Renal cortex interstitium (tissue), 15 donors: ENCODE measurements at places on chromosomes 2 and 18.

- DNase-seq: no peak
These were observed 38.6 kb upstream of the IHH start for GRCh38 chr2:219099329-219099728.

DNA sequence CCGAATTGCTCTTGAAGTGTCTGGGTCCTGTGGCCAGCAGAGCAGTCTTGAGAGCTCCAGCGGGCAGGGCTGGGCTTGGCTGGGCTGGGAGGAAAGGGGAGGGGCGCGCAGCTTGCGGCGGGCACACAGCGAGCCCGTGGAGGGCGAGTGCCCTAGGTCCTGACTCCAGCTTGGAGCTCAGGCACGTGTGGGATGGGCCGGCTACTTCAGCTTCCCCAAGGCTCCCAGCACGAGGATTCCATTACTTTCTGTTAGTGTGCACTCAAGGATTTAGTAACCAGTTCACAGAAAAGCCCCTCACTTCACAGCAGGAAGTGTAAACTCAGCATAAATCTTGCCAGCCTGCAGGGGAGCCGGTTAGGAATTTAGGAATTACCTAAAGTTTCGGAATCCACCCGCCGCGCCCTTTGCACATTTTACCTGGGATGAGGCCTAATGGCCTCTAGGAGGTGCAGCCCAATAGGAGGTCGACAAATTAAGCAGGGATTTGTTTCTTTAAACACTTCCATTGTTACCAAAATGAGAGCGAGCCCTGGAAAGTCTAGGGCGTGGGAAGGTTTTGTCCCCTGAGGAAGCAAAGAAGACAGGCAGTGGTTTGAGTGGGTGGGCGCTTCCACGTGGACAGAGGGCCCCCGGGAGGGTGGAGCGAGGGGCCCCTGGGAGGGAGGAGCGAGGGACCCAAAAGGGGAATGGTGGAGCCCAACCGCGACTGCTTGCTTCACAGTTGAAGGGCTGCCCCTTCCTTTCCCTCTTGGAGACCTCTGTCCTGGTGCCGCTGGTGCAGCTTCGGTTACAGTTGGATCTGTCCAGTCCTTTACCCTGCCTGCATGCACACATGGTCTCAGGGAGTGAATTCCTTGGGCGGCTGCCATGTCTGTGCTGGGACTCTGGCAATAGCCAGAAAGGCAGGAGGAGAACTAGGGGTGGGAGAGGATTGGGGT lies 93.3 kb downstream of the CTAGE1 start:
- no peak for DNase-seq

- DNase-seq: no peak
These were observed 447.3 kb downstream of the TMX3 start for GRCh38 chr18:68267583-68267982.

DNA sequence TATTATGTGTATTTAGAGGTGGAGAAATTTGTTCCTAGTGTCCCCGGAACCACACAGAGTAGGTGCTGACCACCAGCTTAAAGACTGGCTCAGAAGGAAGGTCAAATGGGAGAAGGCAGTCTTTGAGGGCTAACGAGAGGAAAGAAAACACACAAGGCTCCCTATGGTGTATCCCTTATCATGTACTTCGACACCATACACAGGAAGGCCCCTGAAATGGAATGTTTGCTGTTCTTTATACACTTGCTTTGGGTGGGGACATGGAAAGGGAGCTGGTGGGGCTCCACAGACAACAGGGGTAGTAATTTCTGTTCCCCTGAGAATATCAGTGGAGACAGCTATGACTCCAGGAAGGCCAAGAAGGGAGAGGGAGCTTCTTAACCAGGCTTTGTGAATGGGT lies 6.0 kb downstream of the EPAS1 start:
- no peak for DNase-seq

GRCh38 chr18:10290638-10291235 lies 163.7 kb upstream of the APCDD1 start:
- DNase-seq: no peak

DNA sequence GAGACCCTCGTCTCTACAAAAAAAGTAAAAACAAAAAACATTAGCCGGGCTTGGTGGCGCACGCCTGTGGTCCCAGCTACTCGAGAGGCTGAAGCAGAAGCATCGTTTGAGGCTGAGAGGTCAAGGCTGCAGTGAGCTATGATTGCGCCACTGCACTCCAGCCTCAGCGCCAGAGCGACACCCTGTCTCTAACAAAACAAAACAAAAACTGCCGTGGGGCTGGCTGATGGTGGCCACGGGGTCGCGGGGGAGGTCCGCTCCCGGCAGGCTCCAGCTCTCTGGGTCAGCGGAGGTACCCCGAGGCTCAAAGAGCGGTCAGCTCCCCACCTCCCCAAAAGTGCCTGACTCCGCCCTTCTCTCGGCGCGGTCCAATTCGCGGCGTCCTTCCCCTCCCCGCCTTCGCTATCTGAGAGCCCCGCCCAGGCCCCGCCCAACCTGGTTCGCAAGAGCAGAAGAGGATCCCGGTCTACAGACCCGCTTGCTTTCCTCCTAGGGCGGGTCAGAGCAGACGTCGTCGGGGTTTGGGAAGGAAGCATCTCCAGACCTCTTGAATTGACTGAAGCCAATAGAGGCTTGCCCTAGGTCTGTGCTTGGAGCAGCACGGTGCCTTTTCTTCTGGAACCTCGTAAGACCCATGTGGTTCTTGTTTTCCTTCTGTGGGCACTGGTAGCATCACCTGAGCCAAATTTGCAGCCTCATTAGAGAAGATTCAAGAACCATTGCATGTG lies 7.8 kb downstream of the RAX start:
- no peak for DNase-seq

GRCh38 chr2:237452861-237453260 lies 34.2 kb upstream of the MLPH start:
- no peak for DNase-seq

GRCh38 chr18:21763846-21764646 lies 23.5 kb downstream of the MIB1 start:
- DNase-seq: no peak

DNA sequence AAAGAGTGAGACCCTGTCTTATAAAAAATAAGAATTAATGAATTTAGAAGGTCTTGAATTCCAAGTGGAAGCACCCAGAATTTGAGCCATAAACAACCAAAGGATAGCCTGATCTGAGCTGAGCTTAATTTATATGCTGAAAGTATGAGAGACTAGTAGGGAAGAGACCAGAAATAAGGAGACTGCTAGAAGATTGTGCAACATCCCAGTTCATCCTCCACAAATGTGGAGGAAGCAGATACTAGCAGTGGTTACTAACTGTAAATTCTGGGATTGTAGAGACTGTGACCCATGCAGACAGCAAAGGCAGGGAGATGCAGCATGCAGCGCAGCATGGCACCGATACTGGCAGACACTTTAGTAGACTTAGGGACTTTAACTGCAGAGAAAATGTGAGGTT lies 1.5 kb upstream of the SULT1C2 start:
- no peak for DNase-seq

DNA sequence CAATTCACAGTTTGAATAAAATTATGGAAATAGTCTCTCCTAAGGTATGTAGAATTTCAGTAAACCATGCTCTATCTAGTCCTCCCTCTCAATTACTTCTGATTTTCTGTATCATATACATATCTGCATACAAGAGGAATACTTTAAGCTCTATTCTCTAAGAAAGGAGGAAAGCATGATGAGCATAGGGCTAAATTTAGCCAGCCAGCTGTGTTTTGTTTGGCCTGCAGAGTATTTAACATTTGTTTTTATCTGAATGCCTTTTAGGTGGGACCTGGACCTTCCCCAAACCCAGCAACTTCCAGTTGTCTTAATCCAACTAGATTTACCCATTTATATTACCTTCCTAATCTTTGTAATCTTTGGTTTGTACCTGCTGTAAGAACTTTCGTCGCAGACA lies 42.2 kb upstream of the FAM117B start:
- DNase-seq: no peak
